ENCODE measurements at places on chromosomes 11 and 22.

DNA sequence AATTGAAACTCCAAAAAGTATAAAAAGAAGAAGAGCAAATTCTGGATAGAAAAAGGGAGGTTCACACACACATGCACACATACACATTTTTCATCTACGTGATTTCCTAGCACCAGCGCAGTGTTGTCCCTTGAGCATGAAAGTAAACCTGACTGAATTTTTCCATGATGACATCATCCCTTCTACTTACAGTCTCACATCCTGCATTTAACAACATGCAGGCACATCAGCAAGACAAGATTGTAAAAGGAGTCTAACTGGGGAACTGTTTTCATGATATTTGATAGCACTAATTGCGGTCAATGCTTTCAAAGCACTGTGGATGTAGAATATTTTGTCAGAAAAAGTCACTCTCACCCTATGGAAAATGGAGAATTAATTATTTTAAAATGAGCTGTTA, 36.6 kb downstream of the GAS2 start:
- DNase-seq, result no peak

DNA sequence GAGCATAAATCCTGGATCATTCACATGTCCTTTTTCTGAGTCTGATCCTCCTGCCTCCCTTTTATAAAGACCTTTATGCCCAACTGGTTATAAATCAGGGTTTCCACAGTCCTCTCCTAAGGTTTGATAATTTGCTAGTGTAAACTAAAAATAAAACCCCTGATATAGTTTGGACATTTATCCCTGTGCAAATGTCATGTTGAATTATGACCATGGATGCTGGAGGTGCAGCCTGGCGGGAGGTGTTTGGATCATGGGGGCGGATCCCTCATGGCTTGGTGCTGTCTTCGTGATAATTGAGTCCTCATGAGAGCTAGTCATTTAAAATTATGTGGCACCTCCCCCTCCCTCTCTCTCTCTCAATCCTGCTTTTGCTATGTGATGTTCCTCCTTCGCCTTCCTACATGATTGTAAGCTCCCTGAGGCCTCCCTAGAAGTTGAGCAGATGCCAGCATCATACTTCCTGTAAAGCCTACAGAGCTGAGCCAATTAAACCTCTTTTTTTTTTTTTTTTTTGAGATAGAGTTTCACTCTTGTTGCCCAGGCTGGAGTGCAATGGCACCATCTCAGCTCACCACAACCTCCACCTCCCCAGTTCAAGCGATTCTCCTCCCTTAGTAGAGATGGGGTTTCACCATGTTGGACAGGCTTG, 9.6 kb upstream of the MTCH2 start:
- no peak for DNase-seq

- DNase-seq, result no peak
Observed at GRCh38 chr22:38798496-38798895, 4.6 kb upstream of the DNAL4 start.

DNA sequence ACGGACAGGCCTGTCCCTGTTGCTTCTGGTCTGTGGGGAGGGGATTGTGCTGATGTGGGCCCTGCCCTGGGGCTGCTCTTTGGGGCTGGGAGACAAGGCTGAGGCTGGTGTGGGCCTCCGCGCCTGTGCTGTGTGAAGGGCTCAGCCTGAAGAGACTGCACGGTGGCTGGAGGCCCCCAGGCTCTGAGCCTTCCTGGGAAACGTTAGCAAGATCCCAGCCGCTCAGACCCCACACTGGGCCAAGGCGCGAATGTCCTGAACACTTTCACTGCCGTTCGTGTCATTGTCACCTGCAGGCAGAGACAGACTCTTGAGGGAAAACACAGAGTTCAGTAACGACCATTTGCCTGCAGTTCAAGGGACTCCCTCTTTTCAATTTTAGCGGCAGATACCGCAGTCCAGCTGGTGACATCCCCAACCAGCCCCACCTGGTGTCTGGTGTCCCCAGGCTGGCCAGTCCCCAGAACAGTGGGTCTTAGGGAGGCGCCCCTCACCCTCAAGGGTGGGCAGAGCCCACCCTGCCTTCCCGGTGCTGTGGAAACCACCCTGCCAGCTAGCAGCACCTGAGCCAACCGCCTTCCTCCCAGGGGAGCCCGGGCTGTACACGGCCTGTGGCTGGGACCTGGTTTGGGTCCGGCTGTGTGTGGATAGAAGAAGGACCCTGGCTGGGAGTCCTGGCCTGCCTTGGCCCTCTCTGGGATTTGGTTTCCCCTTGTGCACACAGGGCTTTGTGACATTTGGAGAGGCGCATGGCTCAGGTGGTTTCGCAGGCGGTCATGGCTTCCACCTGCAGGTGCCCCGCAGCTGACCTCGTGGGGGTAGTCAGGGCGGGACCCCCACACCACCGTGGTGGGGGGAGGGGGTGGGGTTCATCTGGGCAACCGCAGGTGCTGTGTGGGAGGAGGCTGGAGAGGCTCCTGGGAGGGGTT, 5.7 kb downstream of the PANX2 start:
- DNase-seq, result no peak

- DNase-seq, result peak; percentile 35
Observed at GRCh38 chr22:24434471-24435322, 7.3 kb downstream of the ADORA2A start.

DNA sequence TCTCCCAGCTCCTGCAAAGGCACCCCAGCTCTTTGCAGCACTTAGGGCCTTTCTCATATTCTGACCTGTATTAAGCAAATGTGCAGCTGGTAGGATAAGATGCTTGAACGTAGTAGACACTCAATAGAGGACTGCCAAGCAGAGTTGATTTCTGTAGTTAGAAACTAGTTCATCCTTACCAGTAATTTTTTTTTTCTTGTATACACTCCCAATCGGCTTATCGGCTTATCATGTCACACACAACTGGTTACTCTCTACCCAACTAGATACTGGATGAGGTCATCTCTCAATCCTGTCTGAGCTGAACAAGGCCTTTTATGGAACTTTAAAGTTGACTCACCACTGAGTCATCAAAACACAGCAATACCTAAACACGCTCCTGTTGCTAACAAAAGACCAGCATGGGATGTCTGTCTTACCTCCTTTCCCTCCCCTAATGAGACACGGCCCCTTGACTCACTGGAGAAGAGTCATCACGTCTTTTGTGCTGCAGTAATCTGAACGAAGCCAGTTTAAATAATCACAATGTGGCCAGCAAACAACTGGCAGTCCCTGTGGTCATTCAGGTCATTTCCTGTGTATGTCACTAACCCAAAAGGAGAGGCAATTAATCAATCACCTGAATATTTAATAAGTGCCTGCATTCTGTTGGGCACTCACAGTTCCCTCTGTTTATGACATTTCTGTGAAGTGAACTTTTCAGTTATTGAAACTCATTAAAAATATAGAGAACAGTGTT, 7.5 kb upstream of the WEE1 start:
- DNase-seq, result no peak

GRCh38 chr22:50456466-50457234, 18.2 kb downstream of the SBF1 start:
- DNase-seq, result no peak

- DNase-seq, result no peak
Observed at GRCh38 chr11:99513368-99513767, 492.6 kb downstream of the CNTN5 start.

GRCh38 chr11:416757-417621, 2.2 kb upstream of the SIGIRR start:
- no peak for DNase-seq

DNA sequence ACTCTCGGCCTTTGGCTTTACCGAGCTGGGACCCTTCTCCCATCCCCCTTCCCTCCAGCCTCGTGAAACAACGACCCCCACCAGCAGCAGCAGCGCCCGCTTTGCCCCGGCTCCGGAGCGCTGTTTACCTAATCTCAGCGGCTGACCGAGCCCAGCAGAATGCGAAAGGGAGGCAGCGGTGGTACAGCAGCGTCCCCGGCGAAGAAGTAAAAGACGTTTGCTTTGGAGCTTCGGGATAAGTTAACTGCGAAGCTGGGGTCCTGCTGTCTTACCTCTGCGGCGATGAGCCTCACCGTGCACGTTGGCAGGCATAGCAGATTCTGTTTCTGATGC, 2.0 kb upstream of the LARGE1 start:
- no peak for DNase-seq

DNA sequence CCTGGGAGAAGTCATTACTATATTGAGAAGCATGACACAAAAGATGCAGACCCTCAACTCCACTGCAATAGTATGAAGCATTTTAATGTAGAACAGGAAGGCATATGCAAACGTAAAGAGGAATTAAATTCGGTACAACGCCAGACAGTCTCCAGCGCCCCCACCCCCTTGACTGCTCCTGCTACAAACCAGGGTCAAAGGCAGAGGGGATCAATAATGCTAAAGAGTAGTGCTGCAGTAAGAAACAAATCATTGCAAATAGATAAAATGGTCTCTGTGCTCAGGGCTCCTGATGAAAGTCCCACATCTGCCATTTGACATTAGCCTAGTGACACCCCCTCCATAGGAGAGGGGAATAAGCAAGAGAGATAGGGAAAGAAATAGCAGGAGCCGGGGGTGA, 164.9 kb upstream of the BLID start:
- no peak for DNase-seq

GRCh38 chr22:29707010-29707409, 12.8 kb upstream of the CABP7 start:
- DNase-seq, result no peak

DNA sequence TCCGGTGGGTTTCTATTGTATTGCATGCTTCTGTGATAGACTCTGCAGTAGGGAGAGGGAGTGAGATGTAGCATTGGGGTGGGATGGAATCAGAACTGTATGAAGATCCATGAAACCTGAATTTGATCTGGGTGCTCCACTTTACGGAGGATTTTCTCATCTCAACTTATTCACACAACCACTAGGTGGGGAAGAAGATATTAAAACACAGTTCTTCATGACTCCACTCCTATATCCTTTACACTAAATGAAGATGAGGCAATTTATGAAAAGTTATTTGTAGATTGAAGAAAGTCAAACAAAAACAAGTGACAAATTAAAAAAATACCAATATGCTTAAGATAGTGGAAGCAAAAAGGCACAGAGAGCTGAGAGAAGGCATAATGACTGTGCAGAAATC, 92.6 kb upstream of the PDGFD start:
- no peak for DNase-seq

DNA sequence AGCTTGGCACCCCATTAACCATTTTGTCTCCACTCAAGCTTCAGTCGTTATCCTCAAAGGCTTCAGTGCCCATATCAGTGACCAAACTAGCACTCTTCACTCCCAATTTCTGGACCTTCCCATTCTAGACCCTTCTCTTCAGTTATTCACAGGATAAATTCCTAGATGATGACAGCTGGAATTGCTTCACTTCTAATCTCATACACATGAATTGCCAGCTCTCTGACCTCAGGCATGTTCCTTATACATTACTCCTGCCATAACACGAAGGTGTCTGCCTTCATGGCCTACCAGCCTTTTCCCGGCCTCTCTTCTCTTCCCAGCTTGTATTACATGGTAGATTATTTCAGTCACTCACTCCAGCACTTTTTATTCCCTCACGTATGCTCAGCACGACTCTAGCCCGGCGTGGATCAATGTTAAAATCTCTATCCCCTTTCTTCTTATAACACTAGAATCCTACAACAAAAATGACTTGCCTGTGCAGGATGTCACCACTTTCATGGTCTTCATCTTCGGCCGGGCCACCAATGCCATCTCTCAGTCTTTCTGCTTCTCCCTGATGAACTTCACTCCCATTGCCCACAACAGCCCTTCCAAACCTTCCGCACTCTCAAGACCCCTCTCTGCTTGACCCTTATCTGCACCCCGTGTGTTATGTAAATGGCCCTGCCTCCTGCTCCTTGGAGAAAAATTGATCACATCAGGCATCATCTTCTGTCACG, 36.9 kb downstream of the EIF3F start:
- no peak for DNase-seq

DNA sequence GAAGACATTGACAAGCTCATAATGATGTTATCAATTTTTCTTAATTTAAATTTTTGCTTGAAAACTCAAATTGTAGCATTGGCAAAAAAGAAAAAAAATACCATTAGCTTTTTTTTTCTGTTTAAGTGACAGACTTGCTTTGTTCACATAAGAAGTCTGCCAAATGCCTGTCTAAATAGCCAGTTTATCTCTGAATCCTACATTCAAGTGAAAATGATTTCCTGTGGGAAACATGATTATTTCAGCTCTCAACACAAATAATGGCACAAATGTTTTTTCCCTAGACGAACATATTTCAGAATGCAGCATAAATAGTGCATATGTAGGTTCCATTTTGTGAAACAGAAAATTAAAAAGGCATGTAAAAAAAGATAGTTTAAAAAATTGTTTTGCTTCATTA, 23.5 kb downstream of the TYR start:
- DNase-seq, result no peak

GRCh38 chr11:92852946-92853345, 116.5 kb upstream of the MTNR1B start:
- no peak for DNase-seq

DNA sequence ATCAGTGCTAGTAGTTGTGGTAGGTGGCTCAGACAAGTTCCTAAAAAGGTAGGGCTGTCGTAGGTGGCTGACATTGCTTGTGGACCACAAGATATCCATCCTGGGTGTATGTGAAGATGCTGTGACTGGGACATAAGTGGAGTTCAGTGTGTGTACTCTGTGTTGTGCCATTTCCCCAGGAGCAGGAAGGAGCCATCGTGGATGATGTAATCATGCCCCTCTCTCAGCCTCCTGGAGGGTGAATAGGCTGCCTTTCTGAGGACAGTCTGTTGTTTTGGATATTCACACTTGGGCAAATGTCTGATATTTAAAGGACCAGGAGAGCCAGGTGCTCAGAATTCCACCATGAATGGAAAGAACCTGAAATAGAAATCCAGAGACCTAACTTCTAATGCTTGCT, 2.7 kb downstream of the HEPHL1 start:
- no peak for DNase-seq

GRCh38 chr11:133107763-133108162, 424.5 kb downstream of the OPCML start:
- DNase-seq, result no peak

DNA sequence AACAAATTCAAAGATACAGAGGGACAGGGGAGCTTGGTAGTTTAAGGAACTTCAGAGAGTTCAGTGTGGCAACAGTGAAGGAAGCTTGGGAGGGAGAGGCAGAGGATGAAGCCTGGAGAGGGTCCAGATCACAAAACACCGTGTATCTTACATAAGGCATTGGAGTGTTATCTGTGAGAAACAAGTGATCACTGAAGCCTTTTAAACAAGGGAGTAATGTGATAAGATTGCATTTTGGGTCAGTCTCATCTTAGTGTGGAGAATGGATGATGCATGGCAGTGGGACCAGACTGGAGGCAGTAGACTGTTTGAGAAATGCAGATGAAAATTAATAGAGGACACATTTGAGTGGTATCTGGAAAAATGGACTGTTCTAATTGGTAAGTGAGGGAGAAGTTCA, 79.4 kb downstream of the EXT2 start:
- no peak for DNase-seq
